ENCODE measurements at places on chromosomes 7 and 10.
A peak's percentile ranks its signal among the peaks of the same experiment; 100 is the strongest.

- DNase-seq, result no peak
These were observed 104.5 kb upstream of the MKLN1 start for GRCh38 chr7:131223151-131223550.

- DNase-seq, result no peak
These were observed 82.6 kb upstream of the ABCB5 start for GRCh38 chr7:20532890-20533289.

DNA sequence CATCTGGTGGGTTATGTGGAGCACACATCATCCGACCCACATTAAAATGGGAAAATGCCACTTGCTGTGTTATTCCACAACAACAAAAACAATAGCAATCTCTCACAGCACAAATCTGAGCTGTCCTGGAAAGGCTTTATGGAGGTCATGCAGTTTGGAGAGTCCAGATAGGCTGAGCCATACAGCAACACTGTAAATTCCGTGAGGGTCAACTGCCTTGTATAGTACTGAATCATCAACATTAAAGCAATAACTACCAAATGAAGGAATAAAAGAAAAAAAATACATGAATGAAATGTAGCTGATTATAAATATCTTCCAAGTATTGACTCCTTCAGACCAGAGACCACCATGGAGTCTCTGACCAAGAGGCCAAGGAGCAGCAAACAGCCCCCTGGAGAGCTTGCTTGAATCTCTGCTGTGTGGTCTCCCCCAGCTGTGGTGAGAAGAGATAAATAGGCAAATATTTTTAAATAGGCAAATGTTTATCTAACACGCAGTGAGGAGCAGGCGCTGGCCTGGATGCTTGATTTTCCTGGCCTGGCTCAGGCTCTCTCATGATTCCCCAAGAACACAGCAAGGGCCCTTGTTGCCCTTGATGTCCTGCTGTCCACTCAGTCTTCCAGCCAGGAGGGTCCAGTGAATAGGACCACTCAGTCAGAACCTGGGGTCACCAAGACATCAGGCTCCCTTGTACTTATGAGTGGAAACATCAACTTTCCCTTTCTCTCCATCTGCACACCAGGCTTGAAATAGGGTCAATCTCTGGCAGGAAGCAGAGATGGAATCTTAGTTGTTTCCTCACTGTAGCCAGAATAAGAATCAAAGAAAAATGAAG is 1021.3 kb downstream of the XPNPEP1 start:
- no peak for DNase-seq

- DNase-seq, result no peak
These were observed 213.9 kb downstream of the MAD1L1 start for GRCh38 chr7:2018569-2019460.

GRCh38 chr10:60148266-60148840 is 241.3 kb downstream of the ANK3 start:
- DNase-seq, result no peak

- no peak for DNase-seq
These were observed 4.1 kb upstream of the VPS26A start for GRCh38 chr10:69119896-69120295.

DNA sequence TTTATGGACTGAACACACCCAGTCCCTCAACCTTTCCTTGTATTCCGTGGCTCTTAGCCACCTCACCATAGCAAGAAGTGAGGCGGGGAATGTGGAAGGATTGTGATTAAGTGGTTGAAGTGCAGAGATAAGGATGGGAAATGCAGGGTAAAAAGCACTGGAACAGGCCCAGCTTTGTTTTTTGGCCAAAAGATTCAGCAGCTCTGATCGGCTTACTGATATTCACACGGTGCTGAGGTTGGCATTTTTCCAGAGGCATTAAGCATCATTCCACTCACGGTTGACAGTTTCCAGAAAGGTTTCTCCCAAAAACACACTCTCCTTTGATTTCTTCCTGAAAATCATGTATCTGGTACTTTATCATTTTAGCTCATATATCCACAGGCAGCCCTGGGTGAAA is 544.2 kb downstream of the CNTNAP2 start:
- DNase-seq, result no peak

DNA sequence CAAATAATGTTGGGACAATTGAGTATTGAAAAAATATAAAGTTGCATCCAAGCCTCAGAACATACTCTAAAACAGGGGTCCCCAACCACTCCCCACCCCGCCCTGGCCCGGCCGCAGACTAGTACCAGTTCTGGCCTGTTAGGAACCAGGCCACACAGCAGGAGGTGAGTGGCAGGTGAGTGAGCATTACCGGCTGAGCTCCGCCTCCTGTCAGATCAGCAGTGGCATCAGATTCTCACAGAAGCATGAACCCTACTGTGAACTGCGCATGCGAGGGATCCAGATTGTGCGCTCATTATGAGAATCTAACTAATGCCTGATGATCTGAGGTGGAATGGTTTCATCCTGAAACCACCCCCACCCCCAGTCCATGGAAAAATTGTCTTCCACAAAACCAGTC is 19.4 kb downstream of the HIPK2 start:
- no peak for DNase-seq

DNA sequence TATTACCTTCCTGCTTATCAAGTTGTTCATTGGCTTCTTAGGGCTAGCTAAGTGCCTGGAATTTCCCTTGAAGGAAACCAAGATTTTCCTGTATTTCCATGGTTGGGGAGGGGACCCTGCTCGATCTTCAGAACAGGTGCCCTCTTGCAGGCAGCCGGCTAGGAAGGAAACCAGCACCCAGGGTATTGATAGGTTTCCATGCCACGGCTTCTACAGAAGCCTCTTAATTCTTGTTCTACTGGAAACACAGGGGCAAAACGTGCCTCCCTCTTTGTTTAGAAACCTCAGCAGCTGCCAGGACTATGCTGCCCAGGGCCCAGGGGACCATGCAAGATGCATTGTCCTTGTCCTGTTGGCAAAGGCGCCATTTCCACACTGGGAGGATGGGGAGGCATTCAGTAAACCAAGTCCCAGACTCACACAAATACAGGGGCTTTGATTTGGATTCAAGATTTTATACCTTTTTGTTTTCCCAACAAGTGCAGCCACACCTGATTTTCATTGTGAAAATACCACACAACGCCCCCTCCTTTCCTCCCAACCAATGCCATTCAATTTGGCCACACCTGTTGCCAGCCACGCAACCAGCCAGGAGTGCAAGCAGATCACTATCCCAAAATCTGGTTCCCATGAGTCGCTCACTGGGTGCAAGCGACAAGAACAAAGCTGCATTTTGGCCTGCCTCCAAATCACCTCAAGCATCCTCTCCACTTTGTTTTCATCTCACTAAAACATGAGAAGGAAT is 29.6 kb downstream of the C10orf71 start:
- DNase-seq, result no peak

GRCh38 chr10:78543749-78544362 is 510.2 kb downstream of the RPS24 start:
- no peak for DNase-seq

DNA sequence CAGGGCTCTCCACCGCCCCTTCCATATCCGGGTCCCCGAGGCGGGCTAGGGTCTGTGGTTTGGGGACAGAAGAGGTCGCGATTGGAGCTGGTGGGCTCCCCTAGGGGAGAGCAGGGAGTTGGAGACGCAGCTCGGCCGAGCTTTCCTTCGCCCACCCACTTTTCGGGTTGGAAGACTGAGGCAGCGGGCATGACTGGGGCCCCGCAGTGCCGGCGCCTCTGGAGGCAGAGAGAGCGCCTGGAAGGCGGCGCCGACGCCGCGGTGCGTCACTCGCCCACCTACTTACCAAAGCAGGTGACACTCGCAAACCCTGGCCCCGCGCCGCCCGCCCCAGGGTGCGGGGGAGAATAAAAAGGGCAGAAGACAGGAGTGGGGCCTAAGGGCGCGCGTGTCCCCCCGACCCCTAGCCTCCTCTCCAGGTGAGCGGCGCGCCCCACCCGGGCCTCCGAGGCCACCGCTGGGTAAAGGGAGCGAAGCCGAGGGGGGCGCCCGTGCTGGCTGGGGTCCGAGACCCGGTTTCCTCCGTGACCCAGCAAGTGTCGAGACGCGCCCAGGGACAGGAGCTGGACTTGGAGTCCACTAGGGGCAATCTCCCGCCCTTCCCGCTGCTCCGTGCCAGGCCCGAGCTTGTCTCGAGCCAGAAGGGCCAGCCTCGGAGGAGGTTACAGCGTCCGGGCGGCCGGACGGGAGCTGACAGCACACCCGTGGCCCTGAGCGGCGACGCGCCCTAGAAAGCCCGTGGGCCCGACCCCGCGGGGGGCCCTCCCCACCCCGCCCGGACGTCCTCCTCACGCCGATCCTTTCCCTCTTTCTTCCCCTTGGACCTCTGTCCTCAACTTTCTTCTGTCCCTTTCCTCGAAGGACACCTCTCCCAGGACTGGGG is 34.4 kb upstream of the GRID1 start:
- DNase-seq, result peak; percentile 56

DNA sequence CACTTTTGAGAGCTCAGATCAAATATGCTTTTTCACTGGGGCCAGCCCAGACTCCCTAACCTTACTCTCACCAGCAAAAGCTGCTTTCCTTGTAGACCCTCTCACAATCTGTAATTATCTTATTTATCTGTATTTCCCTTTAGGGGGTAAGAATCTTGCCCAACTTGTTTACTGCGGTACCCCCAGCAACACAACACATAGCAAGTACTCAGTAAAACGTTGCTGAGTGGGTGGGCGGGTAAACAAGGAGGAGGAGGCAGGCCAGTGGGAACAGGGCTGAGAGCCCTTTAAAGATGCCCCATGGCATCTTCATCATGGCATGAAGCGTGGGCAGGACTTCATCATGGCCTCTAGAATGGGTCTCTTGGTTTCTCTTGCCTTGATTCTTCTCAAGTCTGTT is 64.2 kb downstream of the SORBS1 start:
- no peak for DNase-seq

GRCh38 chr10:89653410-89653869 is 8.4 kb upstream of the PANK1 start:
- no peak for DNase-seq

DNA sequence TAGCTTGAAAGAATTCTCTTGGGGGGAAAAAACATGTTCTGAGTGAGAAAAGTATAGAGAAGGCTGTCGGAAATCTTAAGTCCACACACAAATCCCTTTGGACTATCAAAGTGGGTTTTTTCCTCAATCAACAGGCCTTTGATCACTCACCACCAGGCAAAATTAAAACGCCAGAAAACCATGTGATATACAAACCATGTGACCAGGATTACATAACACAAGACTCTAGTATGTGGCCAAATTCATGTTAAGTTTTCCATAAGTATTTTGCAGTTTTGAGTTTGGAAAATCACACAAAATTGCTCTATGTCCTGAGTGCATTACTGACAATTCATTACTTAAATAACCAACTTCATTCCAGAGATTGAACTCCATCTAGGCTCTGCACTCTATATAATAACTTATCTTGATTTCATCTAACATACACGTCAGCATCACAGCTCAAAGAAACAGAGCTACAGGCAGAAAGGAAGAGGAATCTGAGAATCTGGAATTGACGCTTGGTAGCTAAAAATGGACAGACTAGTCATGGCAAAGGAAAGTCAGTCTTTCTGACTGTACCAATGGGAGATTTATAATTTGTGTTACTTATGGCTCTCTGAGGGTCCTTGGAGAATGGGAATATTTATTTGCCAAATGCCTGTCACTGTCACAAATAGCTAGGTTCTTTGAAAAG is 383.5 kb downstream of the SFMBT2 start:
- no peak for DNase-seq

DNA sequence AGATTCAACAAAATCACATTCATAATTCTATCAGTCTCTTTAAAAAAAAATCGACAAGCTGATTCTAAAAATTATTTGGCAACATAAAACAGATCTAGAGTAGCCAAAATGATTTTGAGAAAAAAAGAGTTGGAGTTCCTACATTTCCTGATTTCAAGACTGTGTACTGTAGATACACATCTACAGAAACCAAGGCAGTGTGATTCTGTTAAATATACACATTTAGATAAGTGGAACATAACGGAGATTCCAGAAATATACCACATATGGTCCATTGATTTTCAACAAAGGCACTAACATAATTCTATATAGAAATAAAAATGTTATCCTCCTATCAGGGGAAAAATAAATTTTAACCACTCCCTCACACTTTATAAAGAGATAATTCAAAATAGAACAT is 467.0 kb downstream of the ADRA2A start:
- no peak for DNase-seq

GRCh38 chr10:128096486-128097199 is 29.6 kb downstream of the MKI67 start:
- no peak for DNase-seq

DNA sequence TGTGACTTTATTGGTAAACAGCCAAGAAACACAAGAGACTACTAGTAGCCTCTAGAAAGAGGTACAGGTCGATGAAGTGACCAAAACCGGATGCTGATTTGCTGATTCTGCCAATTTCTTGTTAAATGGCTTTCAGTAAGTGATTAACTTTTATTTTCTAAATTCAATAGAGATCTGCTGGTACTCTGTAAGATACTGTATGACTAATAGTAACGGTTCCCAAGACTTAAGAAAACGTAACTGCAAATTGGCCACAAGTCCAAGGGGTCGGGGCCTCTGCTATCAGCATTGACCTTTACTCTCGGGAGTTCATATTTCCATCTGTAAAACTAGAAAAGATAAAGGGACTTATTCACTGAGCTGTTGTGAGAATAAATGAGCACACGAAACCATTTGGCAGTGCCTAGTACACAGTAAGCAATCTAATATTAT is 1.4 kb downstream of the FAM3C start:
- no peak for DNase-seq

DNA sequence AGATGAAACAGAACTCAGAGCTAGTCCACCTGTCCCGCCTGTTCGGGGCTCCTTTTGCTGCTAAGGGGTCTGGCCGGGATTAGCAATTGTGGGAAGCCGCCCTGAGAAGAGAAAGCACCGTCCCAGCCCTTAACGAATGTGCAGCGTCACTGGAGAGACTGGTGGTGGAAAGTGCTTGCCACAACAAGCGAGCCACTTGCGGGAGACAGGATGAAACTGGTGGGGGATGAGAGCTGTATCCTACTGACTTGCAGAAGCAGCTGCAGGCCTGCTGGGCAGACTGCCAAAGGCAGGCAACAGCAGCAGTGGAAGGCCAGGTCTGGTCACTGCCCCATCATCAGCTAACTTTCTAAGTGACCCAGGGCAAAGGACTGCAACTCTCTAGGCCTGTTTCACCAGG is 95.4 kb downstream of the FAM53B start:
- DNase-seq, result peak; percentile 74

DNA sequence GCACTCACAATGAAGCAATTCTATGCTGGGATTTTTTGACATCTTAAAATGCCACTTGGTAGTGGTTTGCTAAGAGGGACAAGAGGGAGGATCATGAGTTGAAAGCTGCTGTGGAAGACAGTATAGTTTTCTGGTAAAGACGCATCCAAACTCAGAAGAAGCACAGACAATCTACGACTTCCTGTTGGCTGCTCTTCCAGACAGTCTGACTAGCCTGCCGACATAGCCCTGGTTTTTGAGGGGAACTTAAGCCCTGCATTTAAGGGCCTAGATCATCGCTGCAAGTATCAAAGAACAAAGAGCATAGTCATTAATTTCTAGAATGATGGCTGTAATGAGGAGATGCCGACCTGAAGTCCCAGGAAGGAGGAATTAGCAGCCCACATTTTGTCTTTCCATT is 99.9 kb upstream of the IKZF1 start:
- no peak for DNase-seq

Data from activated CD4-positive, alpha-beta T cell treated with anti-CD3 and anti-CD28 coated beads, Interleukin-10, Interleukin-2, amounts not matched to agents 100 ng/mL and 50 ng/mL, durations not matched to agents 16 hours and 8 hours (primary cell).